Activated CD4-positive, alpha-beta T cell treated with anti-CD3 and anti-CD28 coated beads, Interleukin-2, amount 10 ng/mL, durations not matched to agents 24 days and 14 days (primary cell): ENCODE measurements at places on chromosomes 11 and 22.
A peak's percentile ranks its signal among the peaks of the same experiment; 100 is the strongest.

DNA sequence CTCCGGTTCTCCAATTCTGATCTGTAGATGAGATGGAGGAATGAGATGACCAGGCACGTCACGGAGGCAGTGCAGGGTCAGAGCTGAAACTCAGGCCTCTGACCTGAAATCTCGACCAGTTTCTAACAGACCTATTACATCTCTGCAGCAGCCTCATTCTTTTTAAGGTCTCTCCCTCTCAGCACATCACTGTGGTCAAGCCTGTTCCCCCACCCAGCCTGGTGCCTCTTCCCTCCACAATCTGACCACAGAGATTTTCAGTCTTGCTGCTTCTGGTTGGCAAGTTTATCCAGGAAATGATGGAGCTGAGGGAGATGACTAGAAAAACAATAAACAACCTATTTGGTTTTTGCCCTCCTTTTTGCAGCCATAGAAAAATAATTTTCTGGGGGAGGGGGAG is 9.5 kb downstream of the GRAMD1B start:
- peak; percentile 71 for DNase-seq

- DNase-seq = peak; percentile 92
Measured at GRCh38 chr11:17384002-17384511, 4.4 kb downstream of the KCNJ11 start.

GRCh38 chr22:28883917-28884746 is 760 bp downstream of the ZNRF3 start:
- peak; percentile 74 for DNase-seq

GRCh38 chr11:71103266-71103665 is 149.1 kb downstream of the SHANK2 start:
- DNase-seq = no peak

GRCh38 chr11:2445746-2446551 is 1.1 kb downstream of the KCNQ1 start:
- no peak for DNase-seq
